ENCODE measurements at places on chromosomes 1 and 21.

DNA sequence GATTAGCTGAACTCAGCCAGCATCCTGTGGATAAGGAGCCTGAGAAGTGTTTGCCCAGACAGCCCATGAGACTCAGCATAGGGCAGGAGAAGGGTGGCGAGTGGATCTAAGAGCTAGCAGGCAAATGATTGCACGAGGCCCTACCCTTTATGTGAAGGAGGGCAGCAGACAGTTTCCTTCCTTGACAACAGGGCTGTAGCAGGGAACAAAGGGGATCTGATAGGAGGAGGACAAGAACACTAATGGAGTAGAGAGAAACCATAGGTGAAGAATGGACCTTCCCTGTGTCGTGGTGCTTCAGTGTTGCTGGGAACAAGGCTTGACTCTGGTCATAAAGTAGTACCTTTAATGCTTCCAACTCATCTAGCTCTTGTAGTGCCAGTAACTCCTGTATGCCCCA, 84.3 kb downstream of the PGM1 start:
- DNase-seq: no peak

GRCh38 chr1:184340984-184341383, 45.8 kb upstream of the C1orf21 start:
- DNase-seq: no peak

GRCh38 chr1:198543670-198544260, 3.3 kb upstream of the ATP6V1G3 start:
- no peak for DNase-seq

DNA sequence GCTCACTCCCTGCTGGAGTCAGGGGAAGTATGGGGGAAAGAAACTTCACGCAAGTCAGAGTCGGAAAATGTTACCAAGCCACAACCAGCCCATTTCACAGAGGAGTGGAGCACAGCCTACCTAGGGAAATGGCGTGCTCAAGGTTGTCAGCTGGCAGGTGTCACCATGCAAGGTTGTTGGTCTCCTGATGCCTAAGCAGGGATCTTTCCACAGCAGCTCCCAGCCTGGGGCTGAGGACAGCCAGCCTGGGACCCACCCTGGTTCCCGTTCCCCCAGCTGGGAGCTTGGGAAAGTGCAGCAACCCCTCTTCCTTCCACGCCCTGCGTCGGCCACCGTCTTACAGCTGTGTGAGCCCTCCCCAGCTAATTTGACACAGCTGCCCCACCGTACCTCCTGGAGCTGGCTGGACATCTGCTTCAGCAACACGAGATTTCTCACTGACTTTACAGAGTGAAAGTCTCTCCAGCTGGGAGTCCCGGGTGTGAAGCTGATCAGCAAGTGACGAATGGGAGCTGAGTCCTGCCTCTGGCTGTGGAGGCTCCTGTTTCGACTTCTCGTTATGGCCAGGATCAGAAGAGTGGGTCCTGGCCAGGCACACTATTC, 224.6 kb upstream of the RAB4A start:
- no peak for DNase-seq

GRCh38 chr1:232473324-232473723, 156.6 kb downstream of the SIPA1L2 start:
- DNase-seq: no peak

DNA sequence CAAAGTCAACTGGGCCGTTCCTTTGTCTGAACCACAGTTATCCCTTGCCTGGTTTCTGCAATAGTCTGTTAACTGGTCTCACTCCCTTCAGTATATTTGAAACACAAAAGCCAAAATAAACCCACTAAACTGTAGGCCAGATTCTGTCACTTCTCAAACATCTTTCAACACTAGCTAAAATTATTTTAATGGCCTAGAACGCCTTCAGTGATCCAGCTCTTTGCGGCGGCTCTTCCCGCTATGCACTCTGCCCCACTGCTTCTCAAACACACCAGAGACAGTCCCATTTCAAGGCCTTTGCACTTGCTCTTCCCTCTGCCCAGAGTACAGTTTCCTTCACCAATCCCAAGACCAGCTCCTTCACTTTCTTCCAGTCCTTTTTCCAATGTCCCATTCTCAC, 9.2 kb downstream of the SAMSN1 start:
- no peak for DNase-seq

Measured in activated effector memory CD4-positive, alpha-beta T cell treated with Interleukin-2 at 50 U/mL for 16 hours (primary cell).